ENCODE measurements at places on chromosomes 2 and 18.

GRCh38 chr2:212931271-212931670 lies 220.1 kb downstream of the IKZF2 start:
- no peak for DNase-seq

GRCh38 chr2:74001781-74002504 lies 17.2 kb downstream of the TET3 start:
- DNase-seq: no peak

- no peak for DNase-seq
These were observed 17.0 kb downstream of the TTLL4 start for GRCh38 chr2:218727502-218728165.

DNA sequence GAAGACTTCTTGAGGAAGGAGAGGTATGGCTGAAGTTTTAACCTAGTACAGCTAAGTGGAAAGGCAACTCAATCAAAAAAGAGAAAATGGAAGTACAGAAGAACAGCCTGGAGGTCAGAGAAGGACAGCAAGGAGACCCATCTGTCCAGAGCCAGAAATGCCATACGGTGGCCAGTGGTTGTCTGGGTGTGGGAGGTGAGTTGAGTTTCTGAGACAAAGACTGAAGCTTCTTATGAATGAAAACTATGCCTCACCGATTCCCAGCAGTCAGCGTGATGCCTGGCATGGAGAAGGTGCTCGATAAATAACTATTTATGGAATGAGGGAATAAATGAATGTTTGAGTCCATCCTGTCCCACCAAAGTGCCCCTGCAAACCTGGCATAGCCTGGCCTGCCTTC lies 98.8 kb downstream of the MRO start:
- DNase-seq: no peak

GRCh38 chr18:59492756-59493421 lies 133.8 kb upstream of the LMAN1 start:
- DNase-seq: no peak

GRCh38 chr2:40173276-40173675 lies 278.6 kb downstream of the SLC8A1 start:
- DNase-seq: no peak
